Activated CD8-positive, alpha-beta memory T cell treated with anti-CD3 and anti-CD28 coated beads, Interleukin-2, amount 50 U/mL, for 4 hours (primary cell): ENCODE measurements at places on chromosomes 1 and 21.

DNA sequence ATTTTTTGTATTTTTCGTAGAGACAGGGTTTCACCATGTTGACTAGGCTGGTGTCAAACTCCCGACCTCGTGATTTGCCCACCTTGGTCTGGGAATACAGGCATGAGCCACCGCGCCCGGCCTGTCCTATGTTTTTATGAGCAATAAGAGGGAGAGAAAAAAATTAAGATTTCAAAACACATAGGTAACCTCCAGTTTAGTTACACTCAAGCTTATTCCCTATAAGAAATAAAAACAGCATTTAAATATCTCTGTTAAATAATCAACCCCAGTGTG, 7.1 kb downstream of the RSBN1 start:
- DNase-seq = no peak

- DNase-seq = no peak
Measured at GRCh38 chr1:204348722-204349121, 11.0 kb downstream of the PLEKHA6 start.

DNA sequence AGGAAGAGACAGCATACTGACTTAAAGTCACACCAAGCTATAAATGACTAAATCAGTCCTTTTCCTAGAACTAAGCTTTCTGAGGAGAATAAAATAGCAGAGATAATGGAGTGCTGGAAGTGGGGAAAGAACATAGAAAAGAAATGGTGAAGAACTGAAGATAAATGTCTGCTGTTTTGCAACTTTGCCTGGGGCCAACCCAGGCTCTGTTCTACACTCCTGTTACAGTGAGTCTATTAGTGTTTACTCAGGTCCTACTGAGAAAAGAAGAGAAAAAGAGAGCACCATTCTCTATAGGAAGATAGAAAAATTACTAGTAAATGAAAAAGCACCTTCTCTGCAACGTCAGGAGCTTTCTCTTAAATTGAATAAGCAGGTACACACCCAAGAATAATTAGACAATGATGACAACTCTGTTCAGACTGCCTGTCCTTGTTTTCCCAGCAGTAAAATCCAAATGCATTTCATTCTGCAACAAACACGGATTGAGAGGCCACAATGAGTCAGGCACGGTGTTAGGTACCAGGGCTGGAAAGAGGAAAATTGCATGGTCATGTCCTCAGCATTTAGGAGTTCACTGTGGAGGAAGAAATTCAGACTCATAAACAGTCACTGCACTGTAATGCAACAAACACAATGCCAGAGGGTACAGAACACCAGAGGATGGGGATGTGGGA, 139.4 kb upstream of the CAMK1G start:
- DNase-seq = no peak

DNA sequence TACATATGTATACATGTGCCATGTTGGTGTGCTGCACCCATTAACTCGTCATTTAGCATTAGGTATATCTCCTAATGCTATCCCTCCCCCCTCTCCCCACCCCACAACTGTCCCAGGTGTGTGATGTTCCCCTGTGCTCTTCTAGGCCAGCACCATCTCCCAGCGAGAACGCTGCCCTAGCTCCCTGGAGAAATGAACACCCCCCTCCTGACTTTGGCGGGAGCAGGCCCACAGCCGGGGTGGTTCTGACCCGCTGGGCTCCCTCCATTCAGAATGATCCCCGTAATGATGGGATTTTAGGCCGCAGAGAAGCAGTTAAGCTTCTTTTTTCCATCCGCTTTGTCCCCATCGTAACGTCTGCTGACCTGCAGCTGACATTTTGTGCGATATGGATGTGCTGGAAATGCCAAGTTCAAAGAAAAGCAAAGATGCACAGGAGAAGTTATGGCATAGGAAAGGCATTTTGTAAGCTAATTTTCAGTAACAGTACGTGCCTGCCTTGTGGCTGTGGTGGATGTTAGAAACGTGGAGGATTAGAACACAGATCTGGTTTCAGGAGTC, 39.3 kb downstream of the ELK4 start:
- DNase-seq = no peak

DNA sequence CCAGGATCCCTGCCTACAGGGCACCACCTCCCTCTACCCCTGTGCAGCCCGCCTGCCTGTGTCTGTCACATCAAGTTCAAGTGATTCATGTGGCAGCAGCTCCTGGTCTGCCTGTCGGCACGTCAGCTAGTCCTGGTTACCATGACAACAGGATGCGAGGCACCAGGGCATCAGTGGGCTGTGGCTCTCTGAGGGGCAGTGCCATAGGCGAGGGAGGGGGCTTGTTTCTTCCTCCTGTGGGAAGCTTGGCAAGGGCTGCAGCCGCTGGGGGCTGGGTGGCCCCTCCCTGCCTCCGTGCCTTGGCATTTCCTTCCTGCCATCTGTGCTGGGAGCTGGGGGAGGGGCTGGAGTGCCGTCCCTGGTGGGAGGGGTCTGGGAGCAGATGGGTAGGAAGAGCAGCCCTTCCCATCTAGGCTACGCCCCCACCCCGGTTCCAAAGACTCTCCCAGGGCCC, 43.1 kb downstream of the FOXO6 start:
- no peak for DNase-seq

- DNase-seq = no peak
Measured at GRCh38 chr1:24379733-24380315, 33.8 kb downstream of the STPG1 start.

DNA sequence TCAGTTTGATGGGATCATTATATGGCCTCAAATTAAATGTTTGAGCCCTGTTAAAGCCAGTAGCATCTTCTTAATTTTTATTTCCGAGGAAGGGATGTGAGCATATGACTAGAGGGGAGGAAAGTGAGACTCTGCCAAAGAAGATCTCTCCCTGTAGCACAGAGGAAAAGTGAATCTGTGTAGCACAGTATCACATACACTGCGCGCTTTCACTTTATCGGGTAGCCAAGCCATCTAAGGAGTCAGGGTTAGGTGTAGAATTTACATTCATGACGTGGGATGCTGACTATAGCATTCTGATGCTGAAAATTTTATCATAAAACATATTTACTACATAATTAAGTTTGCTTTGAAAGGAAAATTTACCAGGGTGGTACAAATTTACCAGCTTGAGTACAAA, 24.0 kb downstream of the LRRC8D start:
- DNase-seq = no peak

DNA sequence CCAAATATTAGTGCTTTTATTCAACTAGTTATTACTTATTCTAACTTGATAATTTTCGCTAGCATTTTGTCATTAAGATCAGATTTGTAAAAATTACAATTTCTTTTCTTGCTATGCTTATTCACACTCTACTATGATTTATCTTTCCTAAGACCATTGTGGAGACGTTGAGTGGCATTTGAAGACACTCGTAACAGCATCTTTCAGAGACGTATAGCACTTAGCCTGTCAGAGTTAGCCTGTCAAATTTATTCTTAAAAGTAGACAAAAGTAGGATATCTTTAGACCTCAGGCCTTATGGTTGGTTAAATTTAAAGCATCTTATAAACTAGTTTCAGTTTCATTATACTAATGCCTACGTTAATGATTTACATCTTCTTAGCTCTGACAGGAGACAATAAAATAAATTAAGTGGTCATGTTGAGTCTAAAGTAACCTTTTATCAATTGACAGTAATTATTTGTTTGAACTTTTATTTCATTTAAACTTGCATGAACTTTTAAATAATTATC, 1410.1 kb downstream of the MRPL39 start:
- DNase-seq = no peak

- no peak for DNase-seq
Measured at GRCh38 chr21:43944757-43945156, 67.4 kb upstream of the TRAPPC10 start.

DNA sequence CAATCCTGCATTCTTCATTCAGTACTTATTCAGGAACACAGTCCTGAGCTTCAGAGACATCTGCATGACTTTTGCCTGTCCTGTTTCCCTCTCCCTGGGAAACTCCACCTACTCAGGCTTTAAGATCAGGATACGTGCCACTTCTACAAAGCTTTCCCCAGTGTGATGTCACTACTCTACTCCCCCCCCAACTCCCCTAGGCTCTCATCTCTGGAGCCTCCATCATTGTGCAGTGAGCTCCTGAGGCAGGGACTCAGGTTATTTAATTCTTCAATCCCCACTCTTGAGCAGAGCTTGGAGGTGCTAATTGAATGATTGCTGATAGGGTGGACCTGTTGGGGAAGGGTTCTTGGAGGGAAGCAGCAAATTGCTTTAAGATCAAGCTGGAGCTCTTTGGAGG, 1.2 kb downstream of the NT5C1A start:
- DNase-seq = no peak

GRCh38 chr1:156435545-156436140, 64.9 kb downstream of the MEF2D start:
- no peak for DNase-seq

GRCh38 chr1:198623752-198624647, 14.8 kb upstream of the PTPRC start:
- DNase-seq = no peak

DNA sequence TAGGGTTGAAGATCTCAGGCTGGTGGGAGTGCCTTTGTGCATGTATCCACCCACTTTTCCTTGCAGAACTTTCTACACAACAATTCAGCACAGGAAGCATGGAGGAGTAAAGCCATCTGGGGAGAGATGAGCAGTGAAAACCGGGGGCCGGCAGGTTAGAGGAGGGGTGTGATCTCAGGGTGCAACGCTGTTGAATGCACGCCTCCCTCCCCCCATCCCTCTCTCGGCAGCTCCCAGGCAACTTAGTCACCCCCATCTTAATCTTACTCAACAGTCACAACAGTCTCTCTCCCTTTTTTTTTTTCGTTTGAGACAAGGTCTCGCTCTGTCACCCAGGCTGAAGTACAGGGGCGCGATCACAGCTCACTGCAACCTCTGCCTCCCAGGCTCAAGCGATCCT, 16.6 kb upstream of the ABCG1 start:
- no peak for DNase-seq
